ENCODE measurements at places on chromosomes 1 and 21.

- H3K4me1 ChIP-seq: 0 out of 2 replicates have a peak, but pooled peaks cover 3% of the 10 kb centered on the region
Observed at GRCh38 chr1:9882945-9883303, 27.1 kb downstream of the CTNNBIP1 start.

DNA sequence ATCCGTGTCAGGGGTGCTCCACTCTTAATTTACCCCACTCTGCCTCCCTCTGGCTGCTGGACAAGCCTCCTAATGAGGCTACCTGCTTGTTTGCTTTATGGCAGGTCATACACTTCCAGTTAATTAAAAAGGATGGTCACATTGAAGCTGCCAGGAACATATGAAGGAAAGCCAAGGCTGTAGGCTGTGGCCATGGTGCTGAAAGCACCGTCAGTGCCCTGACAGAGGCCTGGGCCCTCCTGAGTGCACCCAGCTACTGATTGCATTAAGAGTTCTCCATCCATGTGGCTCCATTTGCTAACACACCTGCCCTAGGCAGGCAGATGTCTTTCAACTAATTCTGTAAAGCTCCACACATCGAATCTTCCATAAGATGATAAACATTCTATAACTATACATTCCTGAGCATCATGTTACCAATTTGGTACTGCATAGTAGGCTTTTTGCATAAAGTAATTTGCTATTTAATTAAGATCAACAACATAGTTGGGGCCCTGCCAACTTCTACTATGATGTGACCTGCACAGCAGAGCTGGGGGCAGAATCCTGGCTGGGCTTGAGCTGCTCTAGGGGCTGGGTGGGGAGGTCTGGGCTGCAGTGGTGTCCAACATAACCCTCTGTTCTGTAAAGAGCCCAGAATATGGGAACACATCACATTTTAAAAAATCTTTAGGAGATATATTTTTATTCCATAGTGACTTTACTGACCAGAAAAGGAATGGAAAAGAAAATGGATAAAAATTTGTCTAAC is 224.8 kb downstream of the SIPA1L2 start:
- no peak for DNase-seq
- no peaks in the 10 kb centered on the region for H3K36me3 ChIP-seq
- H3K4me3 ChIP-seq: no peak overlapping the region
- no peak overlapping the region for H3K27ac ChIP-seq
- H3K4me1 ChIP-seq: no peaks in the 10 kb centered on the region
- no peaks in the 10 kb centered on the region for H3K27me3 ChIP-seq

GRCh38 chr1:221740993-221741702 is 741 bp downstream of the DUSP10 start:
- no peak for DNase-seq
- peaks cover 6% of the 10 kb centered on the region for H3K4me1 ChIP-seq

- no peaks in the 10 kb centered on the region for H3K36me3 ChIP-seq
- no peak for DNase-seq
- peaks cover 3% of the 10 kb centered on the region for H3K4me1 ChIP-seq
- no peak overlapping the region for H3K4me3 ChIP-seq
- H3K27ac ChIP-seq: no peak overlapping the region
- no peaks in the 10 kb centered on the region for H3K27me3 ChIP-seq
Observed at GRCh38 chr1:5709461-5709975, 282.7 kb downstream of the NPHP4 start.

DNA sequence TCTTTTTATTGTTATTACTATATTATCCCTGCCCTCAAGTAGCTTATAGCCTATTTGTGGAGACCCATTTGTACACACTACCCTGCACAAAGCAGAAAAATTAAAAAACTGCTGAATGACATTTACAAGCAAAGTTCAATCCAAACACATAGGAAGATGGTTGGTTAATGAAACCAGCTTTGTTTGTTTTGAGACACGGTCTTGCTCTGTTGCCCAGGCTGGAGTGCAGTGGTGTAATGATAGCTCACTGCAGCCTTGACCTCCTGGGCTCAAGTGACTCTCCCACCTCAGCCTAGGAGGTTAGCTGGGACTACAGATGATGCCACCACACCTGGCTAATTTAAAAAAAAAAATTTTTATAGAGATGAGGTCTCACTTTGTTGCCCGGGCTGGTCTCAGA is 31.6 kb downstream of the TGFB2 start:
- no peaks in the 10 kb centered on the region for H3K4me1 ChIP-seq
- no peaks in the 10 kb centered on the region for H3K36me3 ChIP-seq
- H3K27ac ChIP-seq: no peak overlapping the region
- no peak overlapping the region for H3K4me3 ChIP-seq
- DNase-seq: no peak

DNA sequence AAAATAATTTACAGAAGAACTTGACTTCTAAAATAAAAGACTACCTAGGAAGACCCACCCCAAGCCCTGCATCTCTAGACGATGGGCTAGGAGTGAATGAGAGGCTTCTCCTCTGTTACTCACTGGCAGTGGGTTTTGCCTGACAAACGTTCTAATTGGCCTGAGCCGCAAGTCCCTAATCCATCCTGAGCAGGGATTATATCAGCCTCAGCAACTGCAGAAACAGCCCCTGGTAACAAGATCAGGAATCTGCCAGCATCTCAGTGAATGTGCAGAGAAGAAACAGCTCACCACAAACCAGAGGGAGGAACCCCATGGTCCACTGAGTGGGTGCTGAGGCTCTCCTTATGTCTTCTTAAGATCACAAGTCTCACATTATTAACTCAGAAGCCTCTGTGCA is 240.6 kb downstream of the BRINP2 start:
- H3K27ac ChIP-seq: no peak overlapping the region
- no peaks in the 10 kb centered on the region for H3K27me3 ChIP-seq

- no peak overlapping the region for H3K4me3 ChIP-seq
- H3K27ac ChIP-seq: no peak overlapping the region
- no peaks in the 10 kb centered on the region for H3K27me3 ChIP-seq
- H3K4me1 ChIP-seq: no peaks in the 10 kb centered on the region
Observed at GRCh38 chr1:35044431-35044830, 12.7 kb upstream of the ZMYM6 start.

DNA sequence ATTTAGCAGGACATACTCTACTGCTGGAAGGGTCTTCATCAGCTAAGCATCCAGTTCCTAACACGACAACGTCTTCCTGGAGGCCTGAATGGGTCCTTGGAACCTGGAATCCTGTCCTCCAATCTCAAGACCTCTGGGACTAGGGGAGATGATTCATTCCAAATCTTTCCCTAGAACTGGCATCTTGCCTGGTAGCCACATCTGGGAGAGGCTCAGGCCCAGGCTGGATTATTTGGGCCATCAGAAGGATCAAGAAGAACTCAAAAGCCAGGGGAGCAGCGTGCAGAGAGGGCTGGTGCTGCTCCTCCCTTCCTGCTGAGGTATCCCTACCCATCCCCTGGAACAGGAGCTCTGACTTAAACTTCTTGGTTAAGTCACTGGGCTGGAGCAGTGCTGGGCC is 2.8 kb upstream of the PHLDA3 start:
- peaks cover 29% of the 10 kb centered on the region for H3K27me3 ChIP-seq
- peaks cover 8% of the 10 kb centered on the region for H3K4me1 ChIP-seq
- H3K36me3 ChIP-seq: no peaks in the 10 kb centered on the region
- H3K4me3 ChIP-seq: no peak overlapping the region
- DNase-seq: no peak

DNA sequence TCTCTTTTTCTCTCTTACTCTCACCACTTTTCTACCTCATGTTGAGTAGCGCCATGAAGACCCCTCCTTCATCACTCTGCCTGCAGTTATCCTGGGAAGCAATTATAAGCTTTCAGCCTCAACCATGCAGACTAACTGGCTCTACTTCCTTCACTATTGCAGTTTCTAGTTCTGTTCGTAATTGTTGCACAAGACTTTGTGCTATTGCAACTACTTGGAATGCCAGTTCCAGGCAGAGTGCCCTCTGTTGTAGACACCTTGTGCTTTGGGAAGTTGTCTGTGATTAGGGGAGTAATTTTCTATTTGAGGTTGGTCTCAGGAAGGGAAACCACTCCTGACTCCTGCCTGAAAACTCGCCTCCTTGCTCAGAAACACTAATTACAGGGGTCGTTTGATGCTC is 19.4 kb downstream of the PGM1 start:
- no peaks in the 10 kb centered on the region for H3K27me3 ChIP-seq
- no peaks in the 10 kb centered on the region for H3K36me3 ChIP-seq
- no peak overlapping the region for H3K4me3 ChIP-seq
- no peak for DNase-seq
- no peak overlapping the region for H3K27ac ChIP-seq

- H3K4me1 ChIP-seq: peaks cover 10% of the 10 kb centered on the region
- no peak overlapping the region for H3K4me3 ChIP-seq
Observed at GRCh38 chr1:211381481-211382181, 55.0 kb downstream of the TRAF5 start.

DNA sequence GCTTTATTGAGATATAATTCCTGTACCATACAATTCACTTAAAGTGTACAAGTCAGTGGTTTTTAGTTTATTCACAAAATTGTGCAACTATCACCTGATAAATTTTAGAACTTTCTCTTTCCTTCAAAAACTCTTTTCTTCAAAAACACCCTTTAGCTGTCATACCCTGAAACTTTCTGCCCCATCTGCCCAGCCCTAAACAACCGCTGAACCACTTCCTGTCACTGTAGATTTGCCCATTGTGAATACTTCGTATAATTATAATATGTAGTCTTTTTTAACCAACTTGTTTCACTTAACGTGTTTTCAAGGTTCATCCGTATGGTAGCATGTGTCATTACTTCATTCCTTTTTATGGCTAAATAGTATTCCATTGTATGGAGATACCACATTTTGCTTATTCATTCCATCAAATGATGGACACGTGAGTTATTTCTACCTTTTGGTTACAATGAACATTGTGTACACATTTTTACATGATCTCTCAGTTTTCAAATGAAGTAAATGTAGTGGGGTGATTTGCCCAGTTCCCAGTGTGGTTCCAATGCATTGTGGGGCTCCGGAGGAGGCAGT is 37.9 kb downstream of the WNT4 start:
- no peaks in the 10 kb centered on the region for H3K4me1 ChIP-seq
- H3K4me3 ChIP-seq: no peak overlapping the region
- H3K27me3 ChIP-seq: no peaks in the 10 kb centered on the region
- H3K27ac ChIP-seq: no peak overlapping the region
- no peaks in the 10 kb centered on the region for H3K36me3 ChIP-seq

DNA sequence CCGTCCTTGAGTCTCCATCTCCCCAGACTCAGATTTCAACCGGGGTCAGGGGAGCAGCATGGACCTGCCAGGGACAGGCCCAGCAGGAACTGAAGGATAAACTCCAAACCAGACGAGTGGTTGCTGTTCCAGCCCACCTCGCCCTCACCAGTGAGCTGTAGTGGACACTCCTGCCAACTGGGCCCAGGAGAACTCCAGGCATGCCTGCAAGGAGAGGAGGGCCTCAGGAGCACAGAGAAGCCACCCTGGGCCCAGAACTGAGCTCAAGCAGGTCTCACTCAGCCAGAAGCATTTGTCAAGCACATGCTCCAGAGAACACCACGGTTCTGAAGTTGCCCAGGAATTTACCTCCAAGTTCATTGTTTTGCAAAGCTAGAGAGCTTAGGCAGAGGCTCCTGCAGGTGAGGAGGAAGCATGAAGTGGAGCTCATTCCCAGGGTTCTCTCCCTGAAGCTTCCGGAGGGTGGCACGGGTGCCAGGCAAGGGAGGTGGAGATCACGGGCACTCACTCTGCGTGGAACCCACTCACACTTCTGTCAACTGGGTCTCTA is 61.0 kb downstream of the MATN1 start:
- no peak overlapping the region for H3K4me3 ChIP-seq
- no peak overlapping the region for H3K27ac ChIP-seq
- 0 out of 2 replicates have a peak, but pooled peaks cover 2% of the 10 kb centered on the region for H3K27me3 ChIP-seq
- DNase-seq: no peak

GRCh38 chr1:207342332-207342731 is 20.9 kb downstream of the CD55 start:
- no peaks in the 10 kb centered on the region for H3K36me3 ChIP-seq
- H3K27me3 ChIP-seq: no peaks in the 10 kb centered on the region
- H3K4me1 ChIP-seq: no peaks in the 10 kb centered on the region

- no peak overlapping the region for H3K27ac ChIP-seq
- no peaks in the 10 kb centered on the region for H3K4me1 ChIP-seq
- DNase-seq: no peak
- H3K4me3 ChIP-seq: no peak overlapping the region
- H3K36me3 ChIP-seq: no peaks in the 10 kb centered on the region
Observed at GRCh38 chr1:99745061-99745460, 21.4 kb downstream of the FRRS1 start.

GRCh38 chr21:35232545-35233176 is 183.6 kb upstream of the RUNX1 start:
- H3K36me3 ChIP-seq: no peaks in the 10 kb centered on the region
- no peak overlapping the region for H3K27ac ChIP-seq
- DNase-seq: no peak
- no peak overlapping the region for H3K4me3 ChIP-seq

- H3K27me3 ChIP-seq: no peaks in the 10 kb centered on the region
- 0 out of 2 replicates have a peak overlapping the region, but pooled peaks have one; percentile 25 for H3K27ac ChIP-seq
- H3K4me1 ChIP-seq: peaks cover 28% of the 10 kb centered on the region
- peaks cover 11% of the 10 kb centered on the region for H3K36me3 ChIP-seq
- H3K4me3 ChIP-seq: no peak overlapping the region
- no peak for DNase-seq
Observed at GRCh38 chr1:115654663-115655305, 13.0 kb downstream of the VANGL1 start.

DNA sequence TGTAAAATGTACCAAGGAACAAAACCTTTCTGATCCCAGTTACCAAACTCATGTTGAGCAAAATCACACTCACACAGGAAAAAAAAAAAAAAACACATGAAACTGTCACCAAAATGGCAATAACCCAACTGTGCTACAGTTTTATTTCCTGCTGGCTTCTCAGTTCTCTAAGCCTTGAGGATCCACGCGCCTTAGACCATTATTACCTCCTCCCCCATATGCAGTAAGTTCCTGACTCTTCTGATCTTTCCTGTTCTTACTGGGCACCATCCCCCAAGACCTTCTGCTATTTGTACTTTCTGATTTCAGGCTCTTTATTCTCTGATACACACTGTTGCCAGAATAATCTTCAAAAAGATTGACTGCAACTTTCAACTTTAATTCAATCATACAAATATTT is 79.6 kb downstream of the SLC45A1 start:
- H3K27me3 ChIP-seq: no peaks in the 10 kb centered on the region
- peaks cover 17% of the 10 kb centered on the region for H3K4me1 ChIP-seq
- no peak overlapping the region for H3K4me3 ChIP-seq
- H3K27ac ChIP-seq: no peak overlapping the region

DNA sequence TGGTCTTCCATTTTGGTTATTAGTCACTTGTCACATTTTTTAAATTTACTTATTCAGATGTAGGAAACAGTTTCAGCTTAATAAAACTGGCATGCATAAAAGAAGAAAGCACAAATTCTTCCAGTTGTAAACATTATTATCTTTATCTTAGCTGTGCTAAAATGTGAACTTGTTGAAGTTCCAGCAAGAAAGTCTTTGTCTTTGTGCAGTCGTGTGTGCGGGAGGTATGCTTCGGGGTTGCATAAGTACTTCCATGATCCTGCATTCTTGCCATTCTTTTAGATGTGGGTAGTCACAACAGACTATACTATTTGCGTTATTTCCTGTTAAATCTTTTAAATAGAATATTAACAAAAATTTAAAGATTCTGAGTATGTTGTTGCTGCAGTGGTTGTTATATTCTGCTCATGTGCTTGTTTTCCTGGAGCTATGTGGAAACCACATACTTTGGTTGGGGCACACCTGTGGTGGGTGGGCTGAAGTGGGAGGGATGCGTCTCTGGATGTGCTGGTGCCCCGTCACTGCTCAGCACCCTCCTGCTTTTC is 49.9 kb downstream of the CBS start:
- 0 out of 2 replicates have a peak, but pooled peaks cover 2% of the 10 kb centered on the region for H3K4me1 ChIP-seq
- DNase-seq: no peak
- H3K4me3 ChIP-seq: no peak overlapping the region
- H3K27me3 ChIP-seq: no peaks in the 10 kb centered on the region
- H3K27ac ChIP-seq: no peak overlapping the region
